Breast epithelium (tissue), 4 donors: ENCODE measurements at places on chromosomes 2 and 18.
A peak's percentile ranks its signal among the peaks of the same experiment; 100 is the strongest.

DNA sequence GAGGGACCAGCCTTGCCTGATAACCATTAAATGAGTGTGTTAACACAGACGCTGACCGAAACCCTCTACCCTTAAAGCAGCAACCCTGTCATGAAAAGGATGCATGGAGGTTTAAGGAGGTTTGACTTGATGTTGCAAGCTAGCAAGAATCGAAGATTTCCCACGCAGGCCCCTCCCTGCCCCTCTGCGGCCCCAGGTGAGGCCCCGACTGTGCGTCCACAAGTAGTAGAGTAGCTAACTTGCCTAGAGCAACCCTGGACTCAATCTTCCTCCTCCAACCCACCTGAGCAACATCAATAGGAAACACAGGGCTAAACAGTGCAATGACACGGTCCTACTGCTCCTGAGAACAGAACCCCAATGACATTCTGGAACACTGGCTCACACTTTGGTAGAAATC lies 150.1 kb downstream of the COL4A4 start:
- DNase-seq: no peak

GRCh38 chr2:238596571-238597551 lies 170.1 kb downstream of the ASB1 start:
- no peak for DNase-seq

- DNase-seq: no peak
Observed at GRCh38 chr2:236107942-236108625, 60.1 kb downstream of the GBX2 start.

GRCh38 chr2:48162742-48163141 lies 256.4 kb upstream of the FBXO11 start:
- DNase-seq: no peak

- DNase-seq: no peak
Observed at GRCh38 chr2:14773696-14774095, 141.2 kb downstream of the LRATD1 start.

DNA sequence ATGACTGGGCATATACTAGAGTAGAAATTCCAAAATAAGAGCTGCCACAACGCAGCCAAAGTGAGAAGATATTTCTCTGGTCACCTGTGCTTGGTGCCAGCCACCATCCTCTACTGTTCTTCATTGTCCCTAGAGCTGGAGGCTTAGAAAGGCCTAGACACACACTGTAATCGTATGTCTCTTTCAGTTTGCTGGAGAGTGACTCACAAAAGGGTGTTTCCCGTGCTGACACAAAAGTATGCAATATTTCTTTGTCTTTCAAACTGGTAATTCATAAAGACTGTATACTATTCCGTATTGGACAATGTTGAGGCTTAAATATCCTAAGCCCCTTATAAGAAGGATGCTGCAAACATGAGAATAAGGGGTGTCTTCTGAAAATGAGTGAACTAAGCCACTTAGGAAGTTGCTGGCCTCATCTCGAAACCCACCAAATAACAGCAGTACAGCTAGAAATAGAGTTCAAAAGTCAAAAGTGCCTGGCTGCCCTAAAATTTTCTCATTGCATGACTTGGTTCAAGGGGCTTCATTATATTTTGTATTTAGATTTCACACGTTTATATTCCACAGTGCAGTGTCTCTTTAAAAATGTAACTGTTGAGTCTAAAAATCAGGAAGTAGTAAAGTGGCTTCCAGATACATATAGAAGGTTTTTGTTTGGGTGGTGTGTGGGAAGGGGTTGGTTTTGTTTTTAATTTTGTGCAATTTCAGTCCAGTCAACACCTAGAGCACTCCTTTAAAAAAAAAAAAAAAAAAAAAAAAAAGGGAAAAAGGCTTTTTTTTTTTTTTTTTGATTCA lies 601.1 kb downstream of the ARHGAP15 start:
- DNase-seq: no peak

GRCh38 chr2:10166676-10167292 lies 44.2 kb downstream of the RRM2 start:
- no peak for DNase-seq

DNA sequence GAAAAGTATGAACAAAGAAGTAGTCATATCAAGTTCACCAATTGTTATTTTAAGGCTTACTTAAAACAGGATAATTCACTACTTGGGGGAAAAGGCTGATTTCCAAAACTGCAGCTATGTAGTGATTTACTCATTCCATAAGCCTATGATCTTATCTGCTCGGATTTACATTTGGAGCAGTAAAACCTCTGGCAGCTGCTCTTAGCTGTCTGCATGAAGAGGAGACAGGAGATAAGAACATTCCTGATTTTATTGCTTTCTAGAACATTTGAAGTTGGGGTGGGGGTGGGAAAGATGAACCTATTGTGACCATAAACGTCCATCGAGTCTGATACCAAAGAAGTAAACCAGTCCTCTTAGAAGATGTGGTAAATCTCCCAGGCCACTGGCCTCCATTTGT lies 120.9 kb downstream of the MMADHC start:
- DNase-seq: no peak

DNA sequence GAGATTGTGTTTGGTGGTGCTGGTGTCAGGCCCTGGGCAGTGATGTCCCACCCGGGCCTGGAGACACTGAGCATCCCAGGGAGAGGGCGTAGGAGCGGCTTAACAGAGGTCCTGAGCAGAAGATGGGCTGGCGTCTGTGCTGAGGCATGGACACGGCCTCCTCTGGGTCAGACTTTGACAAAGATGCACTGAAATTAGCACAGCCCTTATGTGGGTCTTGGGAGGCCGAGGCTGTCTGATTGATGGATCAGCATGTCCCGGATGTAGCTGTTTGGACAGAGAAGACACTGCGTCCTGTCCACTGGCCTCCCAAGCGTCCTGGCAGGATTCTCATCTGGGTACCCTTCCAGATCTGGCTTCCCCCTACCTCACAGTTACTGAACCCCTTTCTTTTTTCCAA lies 159.4 kb downstream of the ANKRD30B start:
- DNase-seq: no peak

DNA sequence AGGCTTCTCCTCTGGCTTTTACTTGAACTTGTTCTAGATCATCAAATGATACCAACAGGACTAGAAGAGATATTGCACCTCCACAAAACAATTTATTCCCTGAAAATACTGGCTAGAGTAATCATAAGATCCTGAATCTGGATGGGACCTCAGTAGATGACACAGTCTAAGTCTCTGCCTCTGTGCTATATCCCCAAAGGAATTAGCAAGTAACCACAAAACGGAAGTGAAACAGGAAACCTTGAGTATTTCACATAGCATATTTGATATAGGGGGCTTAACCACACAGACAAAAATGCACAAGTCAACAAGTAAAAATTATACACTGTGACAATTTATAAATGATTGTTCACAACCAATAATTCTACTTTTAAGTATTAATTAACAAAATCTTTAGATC lies 456.9 kb upstream of the TNP1 start:
- no peak for DNase-seq

- no peak for DNase-seq
Observed at GRCh38 chr2:54063967-54064535, 51.4 kb upstream of the ACYP2 start.

GRCh38 chr2:120914839-120915521 lies 179.3 kb downstream of the GLI2 start:
- DNase-seq: no peak

DNA sequence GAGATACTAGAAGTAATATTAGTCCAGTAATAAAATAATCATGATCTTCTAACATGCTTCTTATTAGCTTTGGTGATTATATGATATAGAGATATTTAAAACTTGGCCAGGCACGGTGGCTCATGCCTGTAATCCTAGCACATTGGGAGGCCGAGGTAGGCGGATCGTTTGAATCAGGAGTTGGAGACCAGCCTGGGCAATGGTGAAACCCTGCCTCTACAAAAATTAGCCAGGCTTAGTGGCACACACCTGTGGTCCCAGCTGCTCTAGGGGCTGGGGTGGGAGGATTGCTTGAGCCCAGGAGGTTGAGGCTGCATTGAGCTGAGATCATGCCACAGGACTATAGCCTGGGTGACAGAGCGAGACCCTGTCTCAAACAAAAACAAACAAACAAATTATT lies 87.0 kb downstream of the WDR7 start:
- DNase-seq: no peak

- DNase-seq: no peak
Observed at GRCh38 chr2:24382363-24383073, 22.2 kb upstream of the ITSN2 start.

DNA sequence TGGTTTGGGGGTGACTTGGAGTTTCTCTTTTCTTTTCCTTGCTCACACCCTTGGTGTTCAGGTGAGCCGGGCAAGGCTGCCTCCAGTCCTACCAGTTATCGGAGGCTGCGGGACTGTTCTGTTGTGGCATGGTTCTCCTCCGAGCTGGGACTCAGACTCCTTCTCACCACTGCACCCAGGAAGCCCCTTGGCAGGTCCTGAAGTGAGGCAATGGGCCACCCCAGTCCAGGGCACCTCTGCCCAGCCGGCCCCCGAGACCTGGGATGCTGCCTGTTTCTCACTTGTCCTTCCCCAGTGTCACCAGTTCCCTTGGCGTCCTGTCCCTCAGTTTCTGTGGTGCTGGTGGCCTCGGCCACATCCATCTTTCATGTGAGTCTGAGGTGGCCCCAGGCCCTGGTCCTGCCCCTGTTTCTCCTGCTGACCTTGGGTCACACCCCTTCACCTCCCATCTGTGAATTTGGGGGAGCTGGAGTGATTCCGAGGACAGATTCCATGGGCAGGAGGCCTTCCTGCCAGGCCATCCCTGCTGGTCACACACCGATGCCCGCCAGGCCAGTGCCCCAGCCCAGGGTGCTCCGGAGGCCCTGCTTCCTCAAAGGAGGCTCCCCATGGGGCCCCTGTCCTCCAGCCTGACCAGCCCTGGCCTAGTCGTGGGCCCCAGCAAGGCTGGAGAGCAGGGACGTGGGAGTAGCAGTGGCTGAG lies 6.6 kb upstream of the KLHL30 start:
- DNase-seq: no peak

- no peak for DNase-seq
Observed at GRCh38 chr2:160379399-160379798, 114.2 kb downstream of the RBMS1 start.

- DNase-seq: no peak
Observed at GRCh38 chr2:30373881-30374302, 73.2 kb upstream of the LCLAT1 start.

GRCh38 chr2:193824474-193824873 lies 1629.7 kb upstream of the TMEFF2 start:
- no peak for DNase-seq

DNA sequence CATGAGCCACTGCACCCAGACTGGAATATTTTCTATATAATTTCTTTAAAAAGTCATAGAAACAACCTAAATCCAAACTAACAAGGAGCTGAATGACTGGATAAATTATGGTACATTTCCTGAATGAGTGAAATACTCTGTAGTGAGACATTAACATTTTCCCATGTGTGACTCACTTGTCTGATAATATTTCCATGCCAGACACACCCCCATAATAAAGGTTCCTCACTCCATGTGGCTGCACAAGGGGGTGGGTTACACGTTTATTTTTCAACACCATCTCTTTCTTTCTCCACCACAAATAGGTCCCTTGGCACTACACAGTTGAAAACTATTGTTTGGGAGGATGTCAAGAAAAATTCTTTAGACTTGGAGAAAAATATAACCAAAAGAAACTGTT lies 266.3 kb upstream of the LYPD1 start:
- DNase-seq: no peak

- DNase-seq: no peak
Observed at GRCh38 chr18:46485675-46486194, 171.3 kb downstream of the LOXHD1 start.

GRCh38 chr2:187107001-187107400 lies 258.0 kb upstream of the ZSWIM2 start:
- DNase-seq: no peak

DNA sequence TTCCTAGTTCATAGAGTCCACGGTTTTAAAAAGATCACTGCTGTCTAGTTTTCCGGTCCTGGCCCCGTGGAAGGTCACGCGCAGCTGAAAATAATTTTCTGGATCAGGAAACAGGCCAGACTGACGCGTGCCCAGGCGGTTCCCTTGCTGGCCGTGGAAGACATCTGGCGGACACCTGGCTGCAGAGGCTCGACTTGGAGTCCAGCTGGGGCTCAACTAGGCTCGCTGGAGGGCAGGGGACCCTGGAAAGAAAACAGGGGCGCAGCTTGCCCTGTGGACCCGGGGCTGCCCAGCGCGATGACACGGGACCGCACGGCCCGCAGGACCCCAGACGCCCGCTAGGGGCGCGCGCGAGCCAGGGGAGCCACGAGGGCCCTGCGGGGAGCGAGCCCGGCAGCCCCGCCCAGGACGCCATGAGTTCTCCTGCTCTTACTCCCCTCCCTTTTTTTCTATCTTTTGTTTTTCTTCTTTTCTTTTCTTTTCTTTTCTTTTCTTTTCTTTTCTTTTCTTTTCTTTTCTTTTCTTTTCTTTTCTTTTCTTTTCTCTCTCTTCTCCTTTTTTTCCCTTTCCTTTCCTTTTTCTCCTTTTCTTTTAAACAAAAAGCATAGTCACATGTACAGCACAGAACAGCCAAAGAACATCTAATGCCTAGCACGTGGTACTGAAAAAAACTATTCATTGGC lies 43.2 kb upstream of the UBE2F start:
- no peak for DNase-seq

- no peak for DNase-seq
Observed at GRCh38 chr18:4369705-4370104, 85.4 kb downstream of the DLGAP1 start.

GRCh38 chr2:41710944-41711343 lies 336.9 kb upstream of the PKDCC start:
- DNase-seq: no peak

DNA sequence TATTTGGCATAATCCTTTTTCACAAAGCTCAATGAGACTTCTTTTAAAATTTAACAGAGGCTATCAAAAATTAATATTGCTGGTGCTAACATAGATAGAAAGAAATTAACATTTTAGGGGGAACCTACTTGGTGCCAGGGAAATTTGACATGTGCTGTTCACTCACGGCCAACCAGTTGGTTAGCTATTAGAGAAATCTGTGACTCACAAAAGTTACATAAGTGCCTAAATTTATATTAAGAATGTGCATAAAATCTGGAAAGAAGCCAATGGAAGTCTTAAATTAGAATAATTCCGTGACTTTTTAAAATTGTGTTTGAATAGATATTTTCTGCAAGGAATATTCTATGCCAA lies 184.3 kb upstream of the MAP2 start:
- DNase-seq: no peak

GRCh38 chr18:37222354-37222998 lies 343.1 kb downstream of the CELF4 start:
- no peak for DNase-seq

- peak; percentile 42 for DNase-seq
Observed at GRCh38 chr2:23588508-23589201, 203.7 kb downstream of the KLHL29 start.

- DNase-seq: no peak
Observed at GRCh38 chr2:184562532-184562931, 35.8 kb upstream of the ZNF804A start.

- no peak for DNase-seq
Observed at GRCh38 chr2:174846218-174846617, 81.9 kb upstream of the CHRNA1 start.

- no peak for DNase-seq
Observed at GRCh38 chr18:37222999-37223378, 342.6 kb downstream of the CELF4 start.

GRCh38 chr18:58400331-58400870 lies 228.5 kb downstream of the ALPK2 start:
- DNase-seq: no peak
